NCI-H345 (cell line): ENCODE measurements at places on chromosomes 7 and 10.

- DNase-seq = no peak
These were observed 48.7 kb upstream of the ZMIZ1 start for GRCh38 chr10:79020015-79020491.

DNA sequence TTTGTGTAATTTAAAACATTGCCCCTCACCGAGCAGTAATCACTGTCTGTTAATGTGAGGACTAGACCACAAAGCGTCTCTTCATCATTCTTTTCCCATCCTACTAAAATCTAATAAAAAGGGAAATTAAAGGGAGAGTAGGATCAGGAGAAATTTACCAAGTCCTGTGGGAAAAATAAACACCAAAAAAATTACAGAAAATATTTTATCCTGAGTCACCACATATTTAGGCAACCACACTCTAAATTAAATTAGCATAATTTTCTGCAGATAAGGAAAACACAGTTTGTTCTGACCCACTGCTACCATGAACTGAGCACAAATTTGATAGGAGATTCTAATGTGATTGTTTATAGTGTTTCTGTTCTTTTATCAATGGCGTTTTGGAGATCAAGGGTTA is 49.3 kb downstream of the CCDC6 start:
- no peak for DNase-seq

DNA sequence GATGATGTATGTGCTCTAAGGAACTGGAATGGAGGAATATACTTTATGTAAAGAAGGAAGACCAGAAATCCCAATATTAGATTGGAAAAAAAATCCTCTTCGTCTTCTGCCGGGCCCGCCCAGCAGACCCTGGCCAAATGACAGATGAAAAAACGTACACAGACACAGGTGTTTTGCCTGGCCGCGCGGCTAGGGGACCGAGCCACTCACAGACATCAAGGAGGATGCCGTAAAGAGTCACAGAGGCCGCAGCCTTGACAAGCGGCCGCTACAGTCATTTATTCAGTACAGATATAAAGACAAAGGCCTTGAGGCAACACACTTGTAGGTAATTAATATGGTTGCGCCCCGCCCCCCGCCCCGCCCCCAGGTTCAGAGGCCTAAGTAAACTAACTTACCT is 594.1 kb downstream of the GRM8 start:
- no peak for DNase-seq

- peak; percentile 95 for DNase-seq
These were observed at the start of gene UBE3C for GRCh38 chr7:157138424-157139110. TSS of gene UBE3C (plus strand) at chr7:157138926. CDS start at chr7:157139273, 347 bp downstream.

GRCh38 chr7:127650847-127651555 is 993 bp upstream of the SND1 start:
- no peak for DNase-seq

- DNase-seq = peak; percentile 34
These were observed 45.6 kb downstream of the PDIA4 start for GRCh38 chr7:148982654-148983199.

GRCh38 chr7:94364816-94365215 is 29.9 kb upstream of the COL1A2 start:
- no peak for DNase-seq

- no peak for DNase-seq
These were observed 23.5 kb upstream of the CARD11 start for GRCh38 chr7:3067193-3067592.
